ENCODE measurements at places on chromosomes 1 and 21.

GRCh38 chr1:238777551-238777950, 608.8 kb upstream of the CHRM3 start:
- DNase-seq = no peak

DNA sequence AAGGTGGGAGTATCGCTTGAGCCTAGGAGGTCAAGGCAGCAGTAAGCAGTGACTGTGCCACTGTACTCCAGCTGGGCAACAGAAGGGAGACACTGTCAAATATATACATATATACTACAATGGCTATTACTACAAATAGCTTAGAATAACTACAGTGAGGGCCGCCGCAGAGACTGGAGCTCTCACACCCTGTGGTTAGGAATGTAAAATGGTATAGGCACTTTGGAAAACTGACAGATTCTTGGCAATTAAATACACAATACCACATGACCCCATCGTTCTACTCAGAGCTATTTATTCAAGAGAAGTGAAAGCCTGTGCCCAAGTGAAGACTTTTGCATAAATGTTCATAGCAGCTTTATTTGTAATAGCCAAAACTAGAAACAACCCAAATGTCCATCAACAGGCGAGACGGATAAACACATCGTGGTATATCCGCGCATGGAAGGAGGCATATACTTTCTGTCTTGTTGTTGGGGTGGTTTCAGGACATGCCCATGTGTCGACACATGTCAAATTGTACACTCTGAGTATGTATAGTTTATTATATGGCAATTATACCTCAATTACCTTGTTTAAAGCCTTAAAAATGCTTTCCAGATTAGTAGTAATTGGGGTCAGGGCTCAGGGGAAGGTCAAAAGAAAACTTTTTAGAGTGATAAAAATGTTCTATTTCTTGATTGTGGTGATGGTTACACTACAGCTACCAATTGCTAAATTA, 123.4 kb downstream of the RIPK4 start:
- no peak for DNase-seq

- peak; percentile 63 for DNase-seq
Observed at GRCh38 chr1:62508187-62508758, 71.4 kb downstream of the USP1 start.

DNA sequence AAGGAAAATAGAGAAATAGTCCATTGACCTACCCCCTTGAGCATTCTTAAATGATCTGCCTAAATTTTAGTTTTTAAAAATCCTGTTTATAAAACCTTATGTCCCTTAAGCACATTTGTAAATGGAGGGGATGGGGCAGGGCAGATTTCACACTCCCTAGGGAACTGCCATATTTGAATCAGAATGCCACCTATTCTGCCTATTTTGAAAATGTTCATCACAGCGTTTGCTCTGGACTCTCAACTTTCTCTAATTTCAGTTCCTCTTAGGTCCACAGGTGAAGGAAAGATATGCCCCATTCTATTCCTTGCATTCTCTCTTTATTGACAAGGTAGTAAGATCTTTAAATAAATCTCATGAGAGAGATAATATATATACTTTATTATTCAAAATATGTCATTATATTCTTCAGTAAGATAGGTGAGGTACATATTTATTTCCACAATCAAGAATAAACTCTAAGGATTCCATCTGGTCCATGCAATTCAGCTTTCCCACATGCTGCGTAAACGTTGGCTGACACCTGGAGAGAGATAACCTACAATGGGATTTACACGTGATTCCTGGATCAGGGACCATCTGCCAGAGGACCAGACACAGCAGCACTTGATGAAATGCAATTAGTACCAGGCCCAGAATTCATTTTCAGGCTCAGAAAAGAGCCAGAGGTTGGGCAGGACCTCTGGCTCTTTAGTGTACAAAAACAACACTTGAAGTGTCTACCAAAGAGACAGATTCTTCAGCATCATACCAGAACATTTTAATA, 1.2 kb upstream of the LPGAT1 start:
- DNase-seq = no peak

DNA sequence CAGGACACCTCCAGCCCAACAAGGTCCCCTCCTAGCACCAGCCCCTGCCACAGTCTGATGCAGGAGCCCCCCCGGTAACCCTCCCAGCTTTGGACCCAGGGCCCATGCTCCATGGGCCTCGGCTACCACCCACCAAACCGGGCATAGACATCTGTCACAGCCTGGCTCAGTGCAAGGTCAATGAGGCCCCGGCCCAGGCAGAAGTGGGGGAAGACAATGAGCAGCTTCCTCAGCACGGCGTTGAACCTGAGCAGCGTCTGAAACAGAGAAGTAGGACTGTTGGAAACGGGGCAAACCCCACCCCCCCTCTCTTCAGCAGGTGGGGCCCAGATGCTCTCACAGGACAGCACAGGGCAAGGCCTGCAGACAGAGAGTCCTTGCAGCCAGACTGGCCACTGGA, 101.9 kb upstream of the GCLM start:
- DNase-seq = no peak

All from hematopoietic multipotent progenitor cell treated with erythropoietin and hydrocortisone succinate and interleukin-3 and kit ligand, for 17 days (in vitro differentiated cells).